ENCODE measurements at places on chromosomes 12 and 14. TPM values are rescaled to one million over a fixed set of nuclear protein-coding genes. Genes with fewer than 3 reads are reported as not detected.

Gene FITM1
- total RNA-seq = 170 TPM

Gene SMIM41
- 0.13 TPM for total RNA-seq

Gene MDGA2
- 0.35 TPM for total RNA-seq

Gene SP1
- total RNA-seq = 34.8 TPM

Gene C12orf76
- total RNA-seq = 26.3 TPM
